NCI-H187 (cell line): ENCODE measurements at places on chromosomes 5 and 9.

- DNase-seq, result no peak
Observed at GRCh38 chr5:10933121-10933520, 172.1 kb upstream of the DAP start.

DNA sequence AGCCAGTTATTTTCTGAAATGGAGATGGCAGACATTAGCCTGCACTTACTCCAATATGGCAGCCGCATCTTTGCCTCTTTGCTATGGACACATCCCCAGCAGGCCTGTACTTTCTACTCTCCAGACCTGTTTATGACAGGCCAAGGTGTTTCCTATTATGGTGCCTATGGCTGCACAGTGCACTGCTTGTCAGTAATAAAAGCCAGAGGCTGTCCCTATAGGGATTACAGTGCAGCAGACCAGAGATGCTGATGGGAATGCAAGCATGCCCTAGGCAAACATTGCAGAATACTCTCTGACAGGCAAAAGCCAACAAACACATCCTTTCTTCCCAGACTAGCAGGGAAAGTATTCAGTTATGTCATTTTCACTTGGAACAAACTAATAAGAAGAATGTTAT is 442.9 kb downstream of the RAB3C start:
- no peak for DNase-seq

GRCh38 chr9:16601991-16602390 is 268.5 kb downstream of the BNC2 start:
- DNase-seq, result no peak

GRCh38 chr5:90438100-90438499 is 28.5 kb upstream of the CETN3 start:
- DNase-seq, result no peak

- no peak for DNase-seq
Observed at GRCh38 chr9:127970401-127971313, 10.1 kb downstream of the EEIG1 start.

DNA sequence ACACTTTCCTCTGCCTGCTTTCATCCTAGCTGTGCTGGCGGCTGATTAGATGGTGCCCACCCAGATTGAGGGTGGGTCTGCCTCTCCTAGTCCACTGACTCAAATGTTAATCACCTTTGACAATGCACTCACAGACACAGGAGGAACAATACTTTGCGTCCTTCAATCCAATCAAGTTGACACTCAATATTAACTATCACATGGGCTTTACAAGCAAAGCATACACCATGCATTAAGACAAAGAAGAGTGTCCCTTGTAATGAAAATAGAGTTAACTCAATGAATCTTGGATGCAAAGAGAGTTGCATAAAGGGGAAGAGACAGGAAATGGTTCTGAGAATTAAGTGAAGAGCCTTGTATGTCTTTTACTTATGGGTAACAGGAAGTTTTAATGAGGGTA is 298.7 kb upstream of the BRINP1 start:
- DNase-seq, result no peak

GRCh38 chr5:150065346-150065745 is 21.0 kb downstream of the CSF1R start:
- DNase-seq, result no peak
